ENCODE measurements at places on chromosomes 11 and 22. TPM values are rescaled to one million over a fixed set of nuclear protein-coding genes. Genes with fewer than 3 reads are reported as not detected.

DNA sequence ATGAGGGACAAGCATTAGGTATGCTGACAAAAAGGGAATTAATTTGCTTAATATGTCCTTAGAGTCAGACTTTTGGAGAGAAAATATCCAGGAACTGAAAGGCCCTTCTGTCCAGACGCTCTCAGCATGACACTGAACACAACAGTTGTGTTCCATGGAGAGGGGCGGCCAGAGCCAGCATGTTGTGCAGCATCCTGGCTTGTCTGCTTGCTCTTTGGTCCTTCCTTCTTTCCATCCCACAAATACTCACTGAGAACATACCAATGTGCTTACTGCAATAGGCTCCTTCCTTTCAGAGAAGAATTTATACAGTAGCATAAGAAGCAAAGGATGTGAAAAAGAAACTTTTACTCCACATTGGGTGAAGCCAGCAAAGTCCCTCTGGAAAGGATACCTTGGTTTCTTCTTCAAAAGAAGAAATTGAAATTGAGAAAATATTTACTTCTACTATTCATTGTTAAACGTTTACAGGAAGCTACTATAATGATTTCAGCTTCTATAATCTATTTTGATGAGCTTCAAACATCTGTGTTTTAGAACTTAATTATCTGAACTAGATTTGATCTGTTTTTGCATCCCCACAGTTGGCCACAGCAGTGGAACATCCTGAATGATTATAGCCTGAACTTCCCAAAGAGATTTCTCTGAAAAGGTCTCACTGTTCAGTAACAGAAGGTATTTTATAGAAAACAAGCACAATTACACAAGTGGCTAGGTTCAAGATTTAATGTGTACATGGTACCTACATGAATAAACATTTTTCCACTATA lies 304.1 kb upstream of the PITPNB start:
- peak; percentile 49 for DNase-seq

Gene ANO9
- not detected for total RNA-seq

DNA sequence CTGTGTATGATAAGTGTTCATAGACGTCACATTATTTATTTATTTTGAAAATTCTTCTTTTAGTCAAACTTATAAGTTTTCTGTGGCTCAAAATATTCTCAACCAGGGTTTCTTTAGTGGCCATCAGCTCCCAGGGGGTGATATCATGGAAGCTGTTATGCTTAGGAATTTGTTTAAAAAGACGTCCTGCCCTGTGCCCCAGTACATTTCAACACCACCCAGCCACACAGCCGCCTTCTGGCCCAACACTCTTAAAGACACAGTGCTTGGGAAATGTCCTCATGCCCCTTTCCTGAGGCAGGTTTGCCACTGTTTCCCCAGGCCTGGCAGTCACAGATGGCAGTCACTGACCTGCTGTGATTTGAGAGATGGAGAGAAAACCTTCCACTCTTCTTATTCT lies 19.9 kb downstream of the TSKU start:
- peak; percentile 49 for DNase-seq

- DNase-seq, result no peak
Observed at GRCh38 chr11:65778431-65778900, 2.3 kb downstream of the AP5B1 start.

GRCh38 chr11:85989746-85990145 lies 79.1 kb downstream of the PICALM start:
- DNase-seq, result no peak

Gene OR8G1
- not detected for total RNA-seq

- no peak for DNase-seq
Observed at GRCh38 chr11:1088927-1089737, 14.5 kb downstream of the MUC2 start.

DNA sequence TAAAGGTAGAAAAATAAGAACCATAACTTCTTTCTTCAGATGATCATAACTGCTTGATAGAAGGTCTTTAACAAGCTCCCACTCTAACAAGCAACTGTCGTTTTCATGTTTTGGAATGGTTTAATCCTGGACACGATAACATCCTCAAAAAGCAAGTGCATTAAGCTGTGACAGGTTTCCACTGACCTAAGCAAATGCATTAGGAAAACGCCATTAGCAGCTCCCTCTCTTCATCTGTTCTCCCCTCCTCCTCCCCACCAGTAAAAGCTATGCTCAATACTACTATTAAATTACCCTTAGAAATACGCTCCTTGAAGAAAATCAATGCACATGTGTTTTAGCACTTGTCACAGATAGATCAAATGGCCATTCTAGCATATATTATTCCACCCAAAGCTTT lies 729.4 kb downstream of the OPCML start:
- DNase-seq, result no peak

DNA sequence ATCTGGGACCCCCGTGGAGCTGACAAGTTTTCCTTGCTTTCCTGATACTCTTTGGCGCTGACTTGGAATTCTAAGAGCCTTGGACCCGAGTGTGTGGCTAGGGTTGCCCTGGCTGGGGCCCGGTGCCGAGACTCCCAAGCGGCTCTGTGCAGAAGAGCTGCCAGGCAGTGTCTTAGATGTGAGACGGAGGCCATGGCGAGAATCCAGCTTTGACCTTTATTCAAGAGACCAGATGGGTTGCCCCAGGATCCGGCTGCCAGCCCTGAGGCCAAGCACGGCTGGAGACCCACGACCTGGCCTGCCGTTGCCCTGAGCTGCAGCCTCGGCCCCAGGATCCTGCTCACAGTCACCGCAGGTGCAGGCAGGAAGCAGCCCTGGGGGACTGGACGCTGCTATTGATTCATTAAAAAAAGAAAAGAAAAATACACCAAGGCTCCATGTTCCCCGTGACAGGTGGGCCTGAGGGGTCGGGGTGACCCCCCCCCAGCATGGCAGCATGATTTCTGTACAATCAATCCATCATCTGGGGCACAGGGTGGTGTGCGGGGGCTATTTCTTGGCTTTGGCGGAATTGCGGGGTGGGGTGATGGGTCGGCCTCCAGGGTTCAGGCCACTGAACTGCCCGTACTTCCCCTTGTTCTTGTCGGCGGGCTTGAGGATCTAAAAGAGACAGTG lies 3.5 kb downstream of the PPP1CA start:
- no peak for DNase-seq

Gene OLFML1
- total RNA-seq, result 27.1 TPM

Gene KRTAP5-11
- total RNA-seq, result not detected

DNA sequence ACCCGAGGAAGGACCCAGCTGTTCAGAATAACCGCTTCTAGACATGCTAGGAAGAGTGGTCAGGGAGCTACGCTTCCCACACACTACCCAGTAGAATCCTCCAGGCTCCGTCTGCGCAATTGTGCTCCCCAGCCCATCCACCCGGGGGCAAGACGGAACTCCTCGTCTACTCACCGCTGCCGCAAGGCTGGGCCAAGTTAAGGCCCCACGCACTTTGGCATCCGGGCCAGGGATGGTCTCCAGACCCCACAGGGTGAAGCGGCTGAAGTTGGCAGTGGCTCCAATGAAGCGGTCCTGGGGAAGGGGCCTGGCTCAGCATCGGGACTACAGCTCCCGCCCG lies 757 bp downstream of the RNASEH2C start:
- DNase-seq, result peak; percentile 49

DNA sequence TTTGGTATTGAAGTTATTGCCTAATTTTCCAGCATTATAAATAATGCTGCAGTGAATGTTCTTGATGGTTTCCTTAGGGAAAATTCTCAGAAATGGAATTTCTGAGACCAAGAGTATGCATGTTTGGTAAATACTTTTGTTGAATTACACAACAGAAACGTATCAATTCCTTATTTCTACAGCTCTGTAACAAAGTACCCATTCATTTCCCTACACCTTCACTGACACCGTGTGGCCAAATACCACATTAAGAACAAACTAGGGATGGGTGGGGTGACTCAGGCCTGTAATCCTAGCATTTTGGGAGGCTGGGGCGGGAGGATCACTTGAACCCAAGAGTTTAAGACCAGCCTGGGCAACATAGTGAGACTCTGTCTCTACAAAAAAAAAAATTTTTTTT lies 21.8 kb downstream of the MCAM start:
- peak; percentile 12 for DNase-seq

GRCh38 chr22:19035474-19036228 lies 86.6 kb downstream of the DGCR2 start:
- DNase-seq, result no peak

Gene MUC2
- not detected for total RNA-seq

- no peak for DNase-seq
Observed at GRCh38 chr22:23063539-23064380, 6.6 kb upstream of the GNAZ start.

- DNase-seq, result peak; percentile 69
Observed at GRCh38 chr11:100929377-100929776, 200.2 kb downstream of the PGR start.

DNA sequence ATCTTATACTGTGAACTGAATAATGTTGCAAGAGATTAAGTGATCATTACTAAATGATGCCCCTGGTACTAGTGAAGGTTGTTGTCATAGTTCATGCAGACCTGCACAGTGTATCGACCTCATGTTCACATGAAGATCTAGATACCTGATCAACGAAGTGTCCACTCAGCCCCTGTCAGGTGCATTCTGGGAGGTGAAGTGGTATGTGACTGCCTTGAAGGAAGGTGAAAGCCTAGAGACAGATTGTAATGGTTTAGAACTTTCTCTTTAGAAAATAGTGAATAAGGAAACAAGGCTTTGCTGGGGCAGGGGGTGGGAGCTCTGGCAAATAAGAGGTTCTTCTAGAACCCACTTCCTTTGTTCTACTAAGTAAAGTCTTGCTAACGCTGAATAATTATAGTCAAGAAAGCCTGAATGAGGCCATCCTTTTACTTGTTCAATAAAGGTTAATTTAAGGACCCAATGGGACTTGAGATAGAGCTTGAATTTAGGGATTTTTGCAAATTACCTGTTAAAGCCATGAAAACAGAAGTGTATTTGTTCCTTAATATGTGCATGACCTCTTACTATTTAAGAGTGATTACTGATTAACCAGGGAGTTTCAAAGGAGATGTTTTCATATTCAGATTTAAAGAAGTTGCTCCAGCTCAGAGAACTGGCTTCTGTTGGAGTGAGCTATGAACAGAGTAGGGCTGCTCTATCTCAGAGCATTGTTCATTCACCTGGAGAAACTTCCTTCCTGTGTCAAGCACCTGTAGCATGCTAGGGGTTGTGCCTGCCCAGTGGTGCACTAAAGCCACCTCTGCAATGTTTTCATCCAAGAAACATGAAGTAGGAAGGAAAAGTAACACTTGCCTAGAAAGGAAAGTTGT lies 45.3 kb downstream of the C22orf31 start:
- DNase-seq, result no peak

DNA sequence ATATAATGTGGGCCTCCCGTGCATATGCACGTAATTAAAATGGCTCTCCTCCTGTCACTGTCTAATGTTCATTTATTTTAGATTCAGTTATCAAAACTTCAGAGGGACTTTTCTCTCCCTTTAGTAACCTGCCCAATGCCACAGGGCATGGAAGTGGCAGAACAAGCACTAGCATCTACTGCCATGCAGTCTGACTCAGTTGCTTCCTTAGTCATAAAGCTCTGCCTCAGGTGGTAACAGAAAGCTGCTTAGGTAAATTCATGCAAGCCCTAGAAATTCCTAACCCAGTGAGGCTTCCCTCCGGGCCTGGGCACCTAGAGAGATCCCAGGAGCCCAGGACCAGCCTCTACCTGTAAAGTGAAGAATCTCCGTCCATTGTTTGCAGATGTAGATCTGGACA lies 8.9 kb downstream of the PRPF19 start:
- DNase-seq, result no peak

Gene OR52B2
- not detected for total RNA-seq

- DNase-seq, result peak; percentile 2
Observed at GRCh38 chr11:109668973-109669634, 247.1 kb downstream of the C11orf87 start.

GRCh38 chr11:121683791-121684190 lies 231.0 kb upstream of the SORL1-AS1 start:
- no peak for DNase-seq

- peak; percentile 65 for DNase-seq
Observed at GRCh38 chr11:65856689-65857499, 1.1 kb downstream of the CFL1 start.

DNA sequence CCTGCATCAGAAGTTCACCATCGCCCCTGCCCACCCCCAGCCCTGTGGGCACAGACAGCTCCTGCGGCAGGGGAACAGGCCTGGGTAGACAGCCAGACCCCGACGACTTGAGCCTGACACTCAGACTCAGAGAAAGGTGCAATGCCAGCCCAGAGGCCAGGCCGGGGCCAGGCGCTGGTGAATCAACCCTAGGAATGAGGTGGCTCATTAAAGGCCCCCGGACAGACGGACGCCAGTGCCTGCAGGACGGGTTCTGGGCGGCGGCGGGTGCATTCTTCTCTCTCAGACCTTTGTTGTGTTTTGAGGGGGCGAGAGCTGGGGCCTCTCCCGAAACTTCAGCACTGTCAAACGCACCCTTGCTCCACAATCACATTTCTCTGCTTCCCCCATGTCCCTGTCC lies 5.6 kb downstream of the OVOL1 start:
- DNase-seq, result no peak

GRCh38 chr22:21102659-21103267 lies 57.0 kb downstream of the LRRC74B start:
- peak; percentile 37 for DNase-seq

Gene TMEM126A
- total RNA-seq, result 61.5 TPM

DNA sequence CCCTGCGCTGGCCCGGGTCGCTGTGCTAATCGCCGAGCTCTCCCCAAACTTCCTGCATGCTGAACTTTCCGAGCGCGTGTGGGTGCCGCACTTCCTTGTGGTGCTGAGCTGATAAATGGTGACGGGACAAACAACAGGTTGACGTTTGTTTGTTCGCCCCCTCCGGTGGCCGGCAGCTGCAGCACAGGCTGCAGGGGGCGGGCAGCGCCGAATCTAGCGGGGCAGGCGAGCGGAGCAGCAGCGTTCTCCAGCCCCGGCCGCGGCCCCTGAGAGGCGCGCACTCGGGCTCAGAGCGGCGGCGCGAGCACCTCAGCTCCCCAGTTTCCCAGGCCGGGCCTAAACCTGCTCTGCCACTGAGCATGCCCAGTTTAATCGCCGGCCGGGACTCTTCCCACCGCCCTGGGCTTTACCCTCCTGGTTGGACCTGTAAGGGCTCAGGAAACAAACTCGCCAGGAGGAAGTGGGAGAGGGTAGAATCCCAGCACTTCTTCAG lies at the start of gene PDGFD:
PDGFD (minus strand) TSS at position 120 of the 493 bp plus-strand sequence.
- DNase-seq, result peak; percentile 78

DNA sequence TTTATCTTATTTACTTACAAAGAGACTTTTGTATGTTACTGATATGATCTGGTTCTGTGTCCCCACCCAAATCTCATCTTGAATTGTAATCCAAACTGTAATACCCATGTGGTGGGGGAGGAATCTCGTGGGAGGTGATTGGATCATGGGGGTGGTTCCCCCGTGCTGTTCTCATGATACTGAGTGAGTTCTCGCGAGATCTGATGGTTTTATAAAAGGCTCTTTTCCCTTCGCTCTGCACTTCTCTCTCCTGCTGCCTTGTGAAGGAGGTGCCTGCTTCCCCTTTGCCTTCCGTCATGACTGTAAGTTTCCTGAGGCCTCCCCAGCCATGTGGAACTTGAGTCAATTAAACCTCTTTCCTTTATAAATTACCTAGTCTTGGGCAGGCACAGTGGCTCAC lies 42.4 kb upstream of the WNT7B start:
- no peak for DNase-seq

GRCh38 chr11:110527146-110527545 lies 97.4 kb downstream of the FDX1 start:
- no peak for DNase-seq

GRCh38 chr11:2835296-2835695 lies 50.3 kb downstream of the CDKN1C start:
- DNase-seq, result no peak

- peak; percentile 98 for DNase-seq
Observed at GRCh38 chr11:12288212-12288930, 89.0 kb upstream of the PARVA start.

Gene CXCR5
- total RNA-seq, result not detected

Measured in fibroblast of the aortic adventitia (primary cell).